ENCODE measurements at places on chromosomes 2 and 18.

- DNase-seq: peak; percentile 21
These were observed 27.6 kb downstream of the MRPL33 start for GRCh38 chr2:27798948-27799645.

DNA sequence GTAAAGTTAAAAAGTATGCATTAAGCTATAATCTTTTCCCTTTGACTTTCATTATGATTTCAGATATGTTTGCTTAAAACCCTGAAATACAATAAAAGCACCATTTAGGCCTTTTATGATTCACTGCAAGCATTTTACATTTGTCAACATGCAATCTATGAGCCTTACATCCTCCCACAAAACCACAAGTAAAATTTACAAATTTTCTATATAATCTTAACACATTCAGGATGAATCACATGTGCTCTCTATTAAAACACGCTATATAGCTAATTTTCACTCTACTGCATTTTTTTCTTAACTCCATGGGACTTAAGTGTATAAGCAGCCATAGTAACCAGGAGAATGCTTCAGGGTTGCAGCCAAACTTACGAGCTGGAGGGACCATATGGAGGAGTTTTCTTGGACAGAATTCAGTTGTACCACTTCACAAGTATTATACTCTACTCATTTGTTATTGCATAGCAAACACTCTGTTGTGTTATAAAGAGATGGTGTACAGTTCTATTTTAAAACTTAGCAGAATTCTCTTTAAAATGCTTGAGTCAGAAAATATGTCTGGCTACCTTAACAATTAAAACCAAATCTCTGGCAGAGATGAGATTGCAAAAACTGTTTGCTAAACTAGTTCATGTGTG lies 293.2 kb downstream of the ALK start:
- no peak for DNase-seq

- DNase-seq: no peak
These were observed 278.5 kb upstream of the HNRNPA3 start for GRCh38 chr2:176934131-176934530.

DNA sequence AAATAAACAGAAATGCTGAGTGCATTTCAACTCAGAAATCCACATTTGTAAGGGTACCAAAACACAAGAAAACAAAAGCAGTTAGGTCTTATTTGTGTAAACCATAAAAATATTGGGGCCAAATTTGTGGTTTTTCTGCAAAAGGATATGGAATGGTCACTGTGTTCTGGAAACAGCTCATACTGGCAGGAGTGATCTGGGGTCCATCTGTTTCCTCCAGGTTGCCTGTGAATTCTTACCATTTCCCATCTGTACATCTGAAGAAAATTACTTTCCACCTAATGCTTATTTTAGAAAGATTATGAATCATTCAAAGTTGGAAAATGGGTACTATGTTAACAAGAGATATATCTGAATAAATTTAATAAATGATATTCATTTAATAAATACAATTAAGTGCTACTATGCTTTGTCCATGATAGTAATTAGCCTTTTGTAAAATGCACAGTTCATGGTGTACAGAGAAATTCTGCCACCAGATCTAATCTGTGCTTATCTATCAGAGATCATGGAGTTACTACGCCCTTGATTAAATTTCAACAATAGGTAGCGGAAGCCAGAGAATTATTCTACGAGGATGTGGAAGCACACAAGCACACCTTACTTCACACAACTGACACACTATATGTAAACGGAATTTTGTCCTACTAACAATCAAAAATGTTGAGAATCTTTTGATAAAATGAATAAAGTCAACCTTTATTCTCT lies 10.9 kb downstream of the ALS2 start:
- no peak for DNase-seq

DNA sequence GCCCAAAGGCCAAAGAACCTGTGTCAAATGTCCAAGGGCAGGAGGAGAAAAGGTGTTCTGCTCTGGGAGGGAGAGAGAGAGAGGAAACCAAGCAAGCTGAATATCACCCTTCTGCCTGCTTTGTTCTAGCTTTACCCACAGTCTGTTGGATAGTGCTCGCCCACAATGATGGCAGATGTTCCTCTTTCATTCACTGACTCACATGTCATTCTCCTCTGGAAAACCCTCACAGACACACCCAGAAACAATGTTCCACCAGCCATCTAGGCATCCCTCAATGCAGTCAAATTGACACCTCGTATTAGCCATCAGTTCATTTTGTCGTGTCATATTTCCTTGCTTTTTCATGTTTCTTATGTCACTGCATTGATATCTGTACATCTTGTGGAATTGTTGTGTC lies 150.3 kb downstream of the UBR3 start:
- no peak for DNase-seq

GRCh38 chr18:31661965-31662364 lies 22.4 kb downstream of the B4GALT6 start:
- DNase-seq: no peak

DNA sequence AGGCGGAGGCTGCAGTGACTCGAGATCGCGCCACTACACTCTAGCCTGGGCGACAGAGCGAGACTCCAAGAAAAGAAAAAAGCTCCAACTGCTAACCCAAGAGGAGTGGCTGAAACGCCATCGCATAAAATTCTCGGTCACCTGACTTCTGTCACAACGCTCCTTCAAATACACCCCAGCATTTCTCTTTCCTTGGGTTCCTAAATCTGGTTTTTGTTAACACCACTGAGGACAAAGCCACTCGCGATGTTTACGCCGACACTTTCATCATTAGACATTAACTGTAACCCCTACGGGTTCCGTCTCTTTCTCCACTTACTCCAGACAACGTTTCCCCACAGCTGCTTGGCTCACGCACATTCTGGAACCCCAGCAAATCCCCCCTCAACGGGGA lies 679 bp downstream of the CLK1 start:
- no peak for DNase-seq
